ENCODE measurements at places on chromosomes 3 and 15.

- DNase-seq = no peak
Observed at GRCh38 chr15:56205061-56205876, 38.4 kb downstream of the RFX7 start.

- DNase-seq = no peak
Observed at GRCh38 chr3:32280262-32280910, 41.9 kb downstream of the CMTM8 start.

GRCh38 chr15:80497221-80497620, 93.0 kb downstream of the ARNT2 start:
- no peak for DNase-seq

DNA sequence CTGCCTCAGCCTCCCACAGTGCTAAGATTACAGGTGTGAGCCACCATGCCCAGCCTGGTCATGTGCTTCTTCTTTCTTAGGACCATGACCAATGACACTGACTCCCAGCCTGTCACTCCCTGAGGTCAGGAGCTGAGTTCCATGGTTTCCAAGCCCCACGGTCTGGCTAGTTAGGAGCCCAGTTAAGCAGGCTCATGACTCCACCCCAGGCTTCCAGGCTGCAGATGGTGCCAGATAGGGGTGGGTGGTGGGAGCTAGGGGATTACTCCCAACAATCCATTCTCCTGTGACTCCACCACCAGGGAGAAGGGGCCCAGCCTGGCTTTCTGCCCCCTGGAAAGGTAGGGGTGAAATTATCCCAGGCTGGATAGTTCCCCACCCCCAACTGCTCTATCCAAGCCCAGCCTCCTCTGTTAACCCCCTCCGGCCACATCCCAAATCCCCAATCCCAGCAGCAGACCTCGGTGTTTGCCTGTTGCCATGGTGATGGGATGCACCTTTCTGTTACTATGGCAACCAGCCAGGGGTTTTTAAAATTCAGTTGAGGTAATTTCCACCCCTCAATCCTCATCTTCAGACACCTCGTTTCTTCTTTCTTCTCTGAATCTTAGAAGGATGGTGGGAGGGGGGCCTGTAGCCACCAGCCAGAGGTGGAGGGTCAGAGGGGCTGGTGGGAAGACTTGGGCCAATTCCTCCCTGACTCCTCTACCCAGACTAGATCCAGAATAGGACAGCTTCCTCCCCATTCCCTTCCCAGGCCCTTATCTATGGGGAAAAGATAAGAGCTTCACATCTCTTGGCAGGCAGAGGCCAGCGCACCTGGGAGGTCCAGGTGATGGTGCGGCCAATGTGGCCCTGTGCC, 22.5 kb upstream of the SEMA3F start:
- DNase-seq = no peak

GRCh38 chr3:78642226-78643035, 1125.4 kb downstream of the ROBO1 start:
- no peak for DNase-seq

DNA sequence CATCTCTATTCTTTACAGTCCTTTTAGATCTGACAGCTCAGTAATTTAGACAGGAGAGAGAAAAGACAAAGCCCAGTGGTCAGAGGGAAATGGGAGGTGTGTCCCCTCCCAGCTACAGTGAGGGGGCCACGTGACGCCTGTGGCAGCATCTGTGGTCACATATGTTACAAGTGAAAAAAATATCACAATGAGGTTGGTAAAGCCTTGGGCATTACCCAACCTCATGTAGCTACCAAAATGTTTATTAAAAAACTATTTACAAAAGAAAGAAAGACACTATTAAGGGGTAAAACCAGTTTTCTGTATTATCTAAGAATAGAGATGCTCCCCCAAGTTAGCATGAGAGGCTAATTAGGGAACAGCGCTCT, 42.9 kb upstream of the PLCL2 start:
- DNase-seq = no peak

DNA sequence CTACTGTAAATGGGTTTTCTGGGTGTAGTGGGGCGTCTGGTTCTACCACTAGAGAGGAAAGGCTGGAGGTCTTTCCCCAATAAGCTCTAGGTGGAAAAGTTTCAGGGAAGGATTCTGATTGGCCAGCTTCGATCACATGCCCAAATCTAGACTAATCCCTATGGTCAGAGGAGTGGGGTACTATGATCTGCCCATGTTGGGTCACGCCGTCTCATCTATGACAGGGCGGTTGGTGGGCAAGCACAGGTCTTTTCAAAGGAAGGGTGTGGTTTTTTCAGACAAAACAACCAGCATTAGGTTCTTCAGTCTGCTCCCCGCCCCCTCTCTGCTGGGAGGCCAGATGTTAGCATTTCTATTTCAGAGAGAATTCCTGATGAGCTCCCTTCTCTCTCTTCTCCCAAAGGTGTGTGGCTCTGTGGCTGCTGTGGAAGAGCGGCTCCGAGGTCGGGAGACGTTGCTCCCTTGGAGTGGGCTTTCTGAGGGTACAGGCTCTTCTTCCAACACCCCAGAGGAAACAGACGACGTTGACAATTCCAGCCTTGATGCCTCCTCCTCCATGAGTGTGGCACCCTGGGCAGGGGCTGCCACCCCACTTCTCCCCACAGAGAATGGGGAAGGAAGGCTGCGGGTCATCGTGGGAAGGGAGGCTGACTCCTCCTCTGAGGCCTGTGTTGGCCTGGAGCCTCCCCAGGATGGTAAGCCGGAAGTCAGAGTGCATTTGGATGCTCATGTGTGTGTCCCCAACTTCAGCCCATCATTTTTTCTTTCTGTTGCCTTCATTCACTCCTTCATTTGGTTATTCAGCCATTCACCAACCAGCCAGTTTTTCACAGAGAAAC, 9.7 kb upstream of the TATDN2 start:
- DNase-seq = no peak

- no peak for DNase-seq
Observed at GRCh38 chr3:63458405-63458804, 180.3 kb downstream of the SYNPR start.

DNA sequence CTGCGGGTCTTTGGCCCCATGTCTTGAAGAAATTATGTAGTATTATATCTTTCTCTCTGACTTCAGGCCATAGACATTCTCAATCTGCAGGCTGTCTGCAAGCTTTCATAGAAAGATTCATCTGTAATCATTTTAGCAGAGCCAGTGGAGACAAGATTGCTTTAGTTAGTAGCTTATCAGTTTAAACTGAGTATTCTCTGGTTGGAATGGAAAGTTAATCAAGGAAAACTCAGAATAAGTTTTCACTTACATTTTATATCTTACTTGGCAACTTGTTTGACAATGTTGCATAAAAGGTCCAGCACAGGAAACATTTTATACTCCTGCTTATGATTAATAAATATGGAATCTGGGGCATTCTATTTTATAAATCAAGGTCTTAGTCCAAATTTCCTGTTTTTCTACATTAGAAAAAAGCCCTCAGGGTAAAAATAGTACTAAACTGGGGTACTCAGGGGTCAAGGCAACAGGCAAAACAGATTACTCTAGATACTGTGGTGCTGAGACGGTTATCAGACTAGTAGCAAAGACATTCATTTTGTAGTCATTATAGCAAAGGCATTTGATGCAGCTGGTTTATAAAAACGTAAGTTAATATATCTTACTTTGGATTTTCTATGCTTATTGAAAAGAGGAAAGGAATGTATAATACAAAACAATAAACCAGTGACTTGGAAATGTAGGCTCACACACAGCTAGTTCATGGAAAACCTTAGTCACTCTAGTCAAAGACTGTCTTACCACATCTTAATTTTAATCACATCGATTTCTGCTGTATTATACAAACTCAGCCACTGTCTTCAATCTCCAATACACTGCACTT, 45.2 kb upstream of the FILIP1L start:
- no peak for DNase-seq

DNA sequence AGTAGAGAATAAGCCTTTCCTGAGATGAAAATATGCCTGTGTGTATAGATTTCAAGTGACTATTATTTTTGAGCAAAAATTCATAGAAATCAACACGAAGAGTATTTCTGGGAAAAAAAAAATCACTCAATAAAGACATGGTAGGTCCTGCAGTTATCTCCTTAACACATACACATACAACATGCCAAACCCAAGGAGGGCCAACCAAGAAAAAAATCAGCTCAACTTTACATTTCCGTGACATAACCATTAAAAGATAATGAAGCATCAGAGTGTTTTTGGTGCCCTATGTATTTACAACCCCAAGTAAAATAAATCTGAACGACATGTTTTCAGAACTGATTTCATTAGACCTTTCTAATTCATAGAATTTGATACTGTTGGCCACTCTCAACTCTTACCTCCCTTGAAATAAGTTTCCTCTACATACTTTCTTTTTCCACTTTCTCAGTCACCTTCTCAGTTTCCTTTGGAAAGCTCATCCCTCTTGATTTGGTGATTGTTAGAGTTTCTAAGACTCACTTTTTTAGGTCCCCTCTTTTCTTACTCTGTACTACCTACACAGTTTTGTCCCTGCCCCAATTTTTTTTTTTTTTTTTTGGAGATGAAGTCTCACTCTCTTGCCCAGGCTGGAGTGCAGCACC, 162.3 kb downstream of the TBL1XR1 start:
- DNase-seq = no peak

DNA sequence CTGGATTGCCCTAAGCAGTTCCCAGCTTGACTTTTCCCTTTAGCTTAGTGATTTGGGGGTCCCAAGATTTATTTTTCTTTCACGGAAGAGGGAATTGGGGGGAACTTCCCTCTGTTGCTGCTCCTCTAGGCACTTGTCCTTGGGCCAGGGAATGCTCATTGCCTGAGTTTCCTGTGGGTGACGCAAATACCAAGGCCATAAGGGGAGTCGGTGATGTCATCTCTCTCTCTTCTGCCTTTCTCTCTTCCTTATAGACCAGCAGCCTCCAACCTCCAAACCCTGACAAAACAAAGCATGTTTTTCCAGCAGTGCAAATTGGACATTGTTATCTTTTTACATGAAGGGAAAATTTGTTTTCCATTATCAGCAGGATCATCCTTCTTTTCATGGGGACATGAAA, 120.2 kb downstream of the ITPR1 start:
- no peak for DNase-seq

- DNase-seq = no peak
Observed at GRCh38 chr3:5112043-5112442, 10.0 kb upstream of the ARL8B start.

- no peak for DNase-seq
Observed at GRCh38 chr3:123571264-123571972, 13.4 kb downstream of the HACD2 start.

DNA sequence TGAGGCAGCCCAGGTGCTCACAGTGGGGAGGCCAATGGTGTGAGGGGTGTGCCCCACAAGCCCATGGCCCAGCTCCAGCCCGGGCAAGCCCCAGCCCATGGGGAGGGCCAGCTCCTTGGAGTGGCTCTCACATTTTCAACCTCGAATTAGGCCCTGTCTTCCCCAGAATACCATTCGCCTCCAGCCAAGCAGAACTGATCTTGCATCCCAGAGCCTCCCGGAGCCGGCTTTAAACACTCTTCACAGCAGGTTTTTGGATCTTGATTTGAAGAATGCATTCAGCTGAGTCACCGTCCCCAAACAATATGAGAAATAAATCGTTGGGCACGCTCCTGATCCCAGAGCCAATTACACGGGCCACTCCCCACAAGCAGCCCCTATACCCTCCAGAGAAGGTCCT, 23.7 kb downstream of the TPRA1 start:
- DNase-seq = no peak

DNA sequence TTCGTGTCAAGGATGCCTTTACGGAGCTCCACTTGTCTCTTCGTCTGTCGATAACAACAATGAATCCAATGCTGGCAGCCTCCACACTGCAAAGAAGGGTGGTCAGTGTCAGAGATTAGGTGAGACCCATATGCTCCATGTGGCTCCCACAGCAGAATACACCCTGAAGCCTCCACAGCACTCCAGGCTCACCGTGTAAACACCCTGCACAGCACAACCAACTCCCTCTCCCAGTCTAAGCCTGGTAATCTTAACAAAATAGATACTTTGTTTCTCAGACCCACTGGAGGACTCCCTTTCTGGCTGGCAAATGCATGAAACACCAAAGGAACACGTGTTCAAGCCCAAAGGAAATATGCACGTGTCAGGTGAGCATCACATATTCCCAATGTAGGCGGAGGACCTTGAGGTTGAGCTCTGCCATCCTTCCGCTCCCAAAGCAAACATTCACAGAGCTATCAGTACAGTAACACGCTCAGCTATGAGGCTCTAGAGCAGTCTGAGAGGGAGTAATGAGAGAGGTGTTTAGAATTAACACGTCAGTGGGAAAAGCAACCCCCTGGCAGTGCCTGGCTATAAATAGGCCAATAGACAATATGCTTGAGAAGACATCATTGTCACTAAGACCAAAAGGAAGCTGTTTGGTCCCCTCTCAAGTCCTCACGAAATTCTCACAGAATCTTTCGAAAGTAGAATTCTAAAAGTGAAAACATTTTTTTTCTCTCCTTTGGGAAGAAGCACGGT, 86.7 kb downstream of the MCF2L2 start:
- DNase-seq = no peak

- DNase-seq = no peak
Observed at GRCh38 chr3:103499967-103500366, 1065.2 kb downstream of the ZPLD1 start.

GRCh38 chr15:80183886-80184285, 31.1 kb downstream of the FAH start:
- no peak for DNase-seq

DNA sequence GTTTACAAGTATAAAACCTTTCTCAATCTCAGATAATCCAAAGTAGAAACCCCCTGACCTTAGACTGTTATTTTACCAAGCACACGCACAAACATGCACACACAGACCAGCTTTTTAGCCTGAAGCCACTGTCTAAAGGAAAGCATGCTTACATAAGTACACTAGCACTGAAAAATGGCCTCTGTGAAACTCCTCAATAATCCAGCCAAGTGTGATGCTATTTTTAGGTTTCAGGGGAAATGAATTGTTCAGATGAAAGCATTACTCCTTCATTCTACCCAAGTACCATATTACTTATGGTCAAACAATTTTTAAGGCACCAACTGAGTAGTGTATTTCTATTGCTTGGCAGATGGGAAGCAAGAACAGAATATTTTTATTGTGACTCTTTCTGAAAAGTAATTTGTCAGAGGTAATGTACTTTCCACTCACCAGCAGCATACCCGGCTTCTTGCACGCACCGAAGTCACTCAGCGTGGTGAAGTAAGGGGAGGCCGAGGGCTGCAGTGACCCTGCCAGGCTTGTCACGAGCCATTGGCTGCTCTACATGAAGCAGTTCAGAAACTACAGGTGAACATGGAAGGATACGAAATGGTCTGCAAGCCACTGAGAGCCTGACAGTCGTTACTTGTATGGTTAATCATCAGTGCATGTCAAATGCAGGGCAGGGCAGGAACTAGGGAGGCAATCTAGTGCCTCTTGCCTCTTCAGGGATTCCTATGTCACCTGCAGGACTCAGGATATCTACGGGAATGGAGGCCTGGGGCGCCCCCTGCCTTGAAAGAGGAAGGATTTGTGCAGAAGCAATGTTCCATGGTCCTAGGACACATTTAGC, 106.7 kb downstream of the GABRB3 start:
- DNase-seq = no peak

GRCh38 chr3:193797566-193797965, 204.6 kb downstream of the OPA1 start:
- DNase-seq = no peak

GRCh38 chr3:62659660-62660059, 215.6 kb downstream of the CADPS start:
- no peak for DNase-seq

- no peak for DNase-seq
Observed at GRCh38 chr3:81829937-81830336, 68.5 kb upstream of the GBE1 start.

- no peak for DNase-seq
Observed at GRCh38 chr15:59353994-59354416, 18.7 kb downstream of the MYO1E start.

All from prostate gland (tissue), 2 donors.